ENCODE measurements at places on chromosomes 3 and 15. TPM values are rescaled to one million over a fixed set of nuclear protein-coding genes. Genes with fewer than 3 reads are reported as not detected.
A peak's percentile ranks its signal among the peaks of the same experiment; 100 is the strongest.

Gene CACNA2D2
- 0.25 TPM for total RNA-seq

Gene GCNT3
- total RNA-seq: 1.9 TPM

DNA sequence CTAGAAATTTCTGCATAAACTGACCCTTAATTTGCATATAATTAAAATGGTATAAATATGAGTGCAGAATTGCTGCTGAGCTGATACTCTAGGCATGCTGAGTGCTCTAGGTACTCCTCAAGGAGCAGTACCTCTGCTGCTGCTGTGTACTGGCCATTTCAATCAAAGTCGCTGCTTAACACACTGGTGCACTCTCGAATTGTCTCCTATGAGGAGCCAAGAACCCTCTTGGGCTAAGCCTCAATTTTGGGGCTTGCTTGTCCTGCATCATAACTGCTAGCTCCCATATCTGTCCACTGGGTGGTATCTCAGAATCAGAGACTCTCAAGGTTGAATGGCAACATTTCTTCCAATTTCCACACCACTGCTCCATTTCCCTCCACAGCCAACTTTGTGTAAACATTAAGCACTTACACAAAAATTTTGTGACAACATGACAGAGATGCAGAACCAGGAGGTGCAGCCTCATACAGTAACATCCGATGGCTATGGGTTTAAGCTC is 82.5 kb downstream of the XXYLT1 start:
- no peak overlapping the region for H3K4me3 ChIP-seq
- H3K27me3 ChIP-seq: no peaks in the 10 kb centered on the region
- no peak overlapping the region for H3K27ac ChIP-seq
- H3K36me3 ChIP-seq: no peaks in the 10 kb centered on the region
- DNase-seq: no peak

GRCh38 chr15:90581771-90582352 is 52.1 kb downstream of the CRTC3 start:
- no peak overlapping the region for H3K4me3 ChIP-seq
- no peaks in the 10 kb centered on the region for H3K36me3 ChIP-seq
- DNase-seq: no peak
- H3K4me1 ChIP-seq: no peaks in the 10 kb centered on the region

GRCh38 chr15:26983822-26984221 is 12.8 kb downstream of the GABRG3 start:
- H3K4me1 ChIP-seq: no peaks in the 10 kb centered on the region
- H3K36me3 ChIP-seq: no peaks in the 10 kb centered on the region
- H3K27ac ChIP-seq: no peak overlapping the region
- no peaks in the 10 kb centered on the region for H3K27me3 ChIP-seq
- no peak overlapping the region for H3K4me3 ChIP-seq

GRCh38 chr15:39976291-39977274 is 42.7 kb downstream of the EIF2AK4 start:
- peak; percentile 81 for DNase-seq
- no peaks in the 10 kb centered on the region for H3K27me3 ChIP-seq
- H3K27ac ChIP-seq: peak overlapping the region; percentile 85
- no peaks in the 10 kb centered on the region for H3K36me3 ChIP-seq
- peak overlapping the region; percentile 74 for H3K4me3 ChIP-seq

DNA sequence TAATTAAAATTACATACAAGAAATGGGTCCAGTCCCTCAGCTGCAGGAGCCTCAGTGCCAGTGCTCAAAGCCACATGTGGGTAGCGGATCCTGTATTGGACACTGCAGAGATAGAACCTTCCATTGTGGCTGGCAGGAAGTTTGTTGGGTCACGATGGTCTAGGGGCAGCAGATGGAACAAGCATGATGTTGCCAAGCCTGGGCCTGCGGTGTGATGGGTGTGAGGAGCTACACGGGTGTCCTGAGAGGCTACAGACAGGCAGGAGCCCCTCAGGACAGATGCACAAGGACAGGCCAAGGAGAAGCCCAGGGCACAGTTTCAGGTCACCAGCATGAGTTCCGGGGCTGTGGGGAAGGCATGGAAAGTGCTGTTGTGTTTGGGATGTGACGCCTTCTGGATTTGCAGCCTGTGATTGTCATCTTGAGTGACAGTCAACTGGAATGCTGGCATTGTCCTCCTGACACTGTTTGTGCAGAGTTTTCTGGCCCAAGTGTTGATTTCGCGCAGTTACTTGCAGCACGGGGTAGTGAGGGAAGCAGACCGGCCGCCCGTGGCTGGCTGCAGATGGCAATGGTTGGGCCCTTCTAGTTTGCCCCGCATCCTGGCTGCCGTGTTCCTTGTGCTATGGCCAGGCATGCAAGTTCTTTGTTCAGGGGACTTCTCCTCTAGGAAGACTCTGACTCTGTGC is 177.1 kb downstream of the NSMCE3 start:
- H3K4me1 ChIP-seq: no peaks in the 10 kb centered on the region
- no peaks in the 10 kb centered on the region for H3K36me3 ChIP-seq
- H3K27me3 ChIP-seq: no peaks in the 10 kb centered on the region
- DNase-seq: no peak

DNA sequence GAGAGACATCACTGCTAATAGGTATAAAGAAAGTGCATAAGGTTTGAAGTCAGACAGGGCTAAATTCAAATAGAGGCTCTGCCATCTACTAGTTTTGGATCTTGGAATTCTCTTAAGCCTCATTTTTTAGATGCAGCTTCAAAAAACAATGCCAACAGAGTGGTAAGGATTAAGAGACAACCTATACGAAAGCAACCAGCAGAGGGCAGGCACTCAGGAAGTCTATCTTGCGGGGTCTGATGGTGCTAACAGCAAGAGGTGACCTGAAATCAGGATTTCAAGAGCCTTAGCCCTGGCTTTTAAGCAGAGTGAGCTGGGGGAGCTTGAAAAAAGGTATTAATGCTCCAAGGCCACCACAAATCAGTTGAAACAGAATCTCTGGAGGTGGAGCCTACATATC is 40.7 kb downstream of the LDHAL6B start:
- peaks cover 5% of the 10 kb centered on the region for H3K4me1 ChIP-seq
- DNase-seq: peak; percentile 68
- no peaks in the 10 kb centered on the region for H3K27me3 ChIP-seq
- peaks cover 1% of the 10 kb centered on the region for H3K36me3 ChIP-seq

DNA sequence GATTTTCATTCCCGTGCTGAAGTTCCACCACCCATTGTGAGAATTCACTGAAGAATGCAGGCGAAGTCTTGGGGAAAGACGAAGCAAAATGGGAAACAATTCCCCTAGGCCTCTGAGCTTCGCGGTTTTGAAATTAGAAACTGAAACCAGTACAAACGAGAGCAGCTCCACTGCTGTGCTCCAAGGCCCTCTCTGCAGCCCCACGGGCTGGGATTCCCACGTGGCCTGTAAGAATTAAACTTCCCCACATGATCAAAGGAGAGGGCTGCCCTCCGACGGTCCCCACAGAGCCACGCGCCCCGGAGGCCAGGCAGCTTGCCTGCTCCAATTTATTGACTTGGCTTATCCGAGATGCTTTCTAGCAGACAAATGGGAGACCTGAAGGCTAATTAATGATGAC is 144.0 kb downstream of the GREM1 start:
- no peaks in the 10 kb centered on the region for H3K36me3 ChIP-seq
- no peaks in the 10 kb centered on the region for H3K27me3 ChIP-seq
- H3K4me3 ChIP-seq: no peak overlapping the region
- H3K27ac ChIP-seq: no peak overlapping the region
- no peak for DNase-seq
- peaks cover 5% of the 10 kb centered on the region for H3K4me1 ChIP-seq
